ENCODE measurements at places on chromosomes 2 and 18.
A peak's percentile ranks its signal among the peaks of the same experiment; 100 is the strongest.

DNA sequence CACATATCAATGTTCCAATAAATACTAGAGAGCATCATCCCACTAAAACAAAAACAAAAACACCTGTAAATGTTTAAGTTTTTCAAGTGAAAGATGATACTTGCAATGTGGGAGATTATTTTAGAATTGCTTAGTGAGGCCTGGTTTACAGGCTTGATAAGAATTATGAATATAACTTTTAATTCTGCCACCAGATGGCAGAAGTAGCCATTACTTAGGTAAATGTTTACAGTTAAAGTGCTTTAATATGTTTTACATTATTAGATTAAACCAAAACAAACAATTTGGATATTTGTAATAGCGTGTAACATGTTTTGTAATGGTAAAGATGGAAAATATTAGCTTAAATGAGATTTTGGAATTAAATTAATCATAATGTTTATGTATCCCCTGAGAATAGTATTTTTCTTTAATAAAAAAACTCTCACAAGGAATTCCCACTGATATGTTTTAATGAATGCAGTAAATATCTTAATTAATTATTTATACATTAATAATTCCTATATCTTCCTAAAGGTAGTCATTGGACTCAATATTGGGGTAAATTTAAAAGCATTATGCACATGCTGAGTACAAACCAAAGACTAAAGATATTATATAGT is 522.0 kb downstream of the SPAG16 start:
- DNase-seq = no peak

DNA sequence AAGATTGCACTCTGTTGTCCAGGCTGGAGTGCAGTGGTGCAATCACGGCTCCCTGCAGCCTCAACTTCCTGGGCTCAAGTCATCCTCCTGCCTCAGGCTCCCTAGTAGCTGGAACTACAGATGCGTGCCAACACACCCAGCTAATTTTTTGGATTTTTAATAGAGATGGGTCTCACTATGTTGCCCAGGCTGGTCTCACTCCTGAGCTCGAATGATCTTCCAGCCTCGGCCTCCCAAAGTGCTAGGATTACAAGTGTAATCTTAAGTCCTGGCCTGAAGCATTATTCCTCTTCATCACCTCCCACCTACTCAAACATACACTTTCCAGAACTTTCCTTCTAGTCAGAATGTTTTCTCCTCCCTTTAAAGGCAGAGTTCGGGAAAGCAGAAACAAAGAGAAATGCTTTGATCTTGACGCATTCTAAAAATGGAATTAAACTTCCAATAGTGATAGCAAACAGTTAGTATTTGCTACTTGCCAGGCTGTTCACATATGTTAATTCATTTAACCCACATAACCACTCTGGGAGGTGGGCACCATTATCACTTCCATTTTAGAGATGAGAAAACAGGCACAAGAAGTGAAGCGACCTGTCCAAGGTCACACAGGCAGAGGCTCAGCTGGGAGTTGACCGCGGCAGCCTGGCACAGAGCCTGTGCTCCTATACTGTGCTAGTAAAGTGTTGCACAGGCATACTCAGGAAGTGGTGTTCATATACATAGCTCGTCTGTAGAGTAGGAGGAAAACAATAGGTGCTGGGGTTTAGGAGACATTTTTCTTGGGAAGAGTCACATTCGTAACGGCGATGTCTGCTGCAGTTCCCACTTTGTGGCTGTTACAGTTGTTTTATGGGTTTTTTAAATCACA is 24.6 kb downstream of the TEX44 start:
- DNase-seq = no peak

DNA sequence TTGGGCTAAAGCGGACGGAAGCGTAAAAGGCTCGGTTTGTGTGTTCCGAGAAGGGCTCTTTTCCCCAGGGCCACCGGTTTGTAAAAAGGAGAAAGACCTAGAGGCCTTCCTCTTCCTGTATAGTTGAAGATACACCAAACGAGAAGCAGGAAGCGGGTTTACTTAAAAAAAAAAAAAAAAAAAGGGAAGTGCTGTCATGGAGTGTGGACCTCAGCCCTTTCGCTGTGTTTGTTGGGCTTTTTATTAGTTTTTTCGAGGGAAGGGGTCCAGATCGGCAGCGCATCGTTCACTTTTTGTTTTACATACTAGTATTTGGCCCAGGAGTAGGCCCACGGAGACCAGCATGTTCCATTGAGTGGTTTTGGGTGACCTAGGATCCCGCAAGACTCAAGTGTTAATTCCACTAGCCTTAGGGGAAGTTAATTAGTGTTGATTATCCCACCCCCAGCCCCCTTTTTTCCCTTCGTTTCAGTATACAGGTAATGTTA is 676 bp downstream of the ACTR2 start:
- DNase-seq = no peak

- no peak for DNase-seq
These were observed 268.8 kb downstream of the ARHGAP15 start for GRCh38 chr2:143397884-143398614.

DNA sequence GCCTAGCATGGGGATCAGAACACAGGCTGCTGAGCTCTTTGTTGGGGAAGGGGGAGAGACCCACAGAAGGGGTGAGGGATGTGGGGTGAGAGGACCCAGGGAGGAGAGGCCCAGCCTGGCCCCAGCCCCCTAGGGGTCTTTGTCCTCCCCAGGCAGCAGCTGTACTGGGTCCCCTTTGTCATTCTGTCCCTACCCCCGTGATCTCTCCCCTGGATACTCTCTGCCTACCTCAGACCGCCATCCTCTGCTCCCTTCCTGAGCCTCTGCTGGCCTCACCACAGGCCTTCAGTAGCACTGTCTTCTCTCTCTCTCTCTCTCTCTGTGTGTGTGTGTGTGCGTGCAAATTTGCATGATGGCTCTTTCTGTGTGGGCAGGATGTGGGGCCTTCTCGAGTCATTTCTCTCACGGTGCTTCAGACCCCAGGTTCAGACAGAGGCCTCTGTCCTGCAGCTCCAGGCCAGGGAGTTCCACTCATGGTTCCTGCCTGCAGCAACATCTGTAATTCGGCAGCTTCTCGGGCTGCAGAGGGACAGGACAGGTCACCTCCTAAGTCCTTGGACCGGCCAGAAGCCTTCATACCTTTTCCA is 1.4 kb downstream of the PSD4 start:
- DNase-seq = no peak

- peak; percentile 85 for DNase-seq
These were observed 12.8 kb downstream of the PXDN start for GRCh38 chr2:1731447-1731962.

DNA sequence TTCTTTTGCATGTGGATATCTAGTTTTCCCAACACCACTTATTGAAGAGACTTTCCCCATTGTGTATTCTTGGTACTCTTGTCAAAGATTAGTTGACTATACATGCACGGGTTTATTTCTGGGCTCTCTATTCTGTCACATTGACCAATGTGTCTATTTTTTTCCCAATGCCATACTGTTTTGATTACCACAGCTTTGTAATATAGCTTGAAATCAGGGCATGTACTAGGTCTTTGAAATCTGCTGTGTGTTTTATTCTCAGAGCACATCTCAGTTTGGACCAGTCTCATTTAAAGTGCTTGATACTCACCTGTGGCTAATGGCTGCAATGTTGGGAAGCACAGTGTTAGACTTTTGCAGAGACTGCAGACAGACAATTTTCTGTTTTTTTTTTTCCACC is 32.8 kb upstream of the IL36G start:
- DNase-seq = no peak

DNA sequence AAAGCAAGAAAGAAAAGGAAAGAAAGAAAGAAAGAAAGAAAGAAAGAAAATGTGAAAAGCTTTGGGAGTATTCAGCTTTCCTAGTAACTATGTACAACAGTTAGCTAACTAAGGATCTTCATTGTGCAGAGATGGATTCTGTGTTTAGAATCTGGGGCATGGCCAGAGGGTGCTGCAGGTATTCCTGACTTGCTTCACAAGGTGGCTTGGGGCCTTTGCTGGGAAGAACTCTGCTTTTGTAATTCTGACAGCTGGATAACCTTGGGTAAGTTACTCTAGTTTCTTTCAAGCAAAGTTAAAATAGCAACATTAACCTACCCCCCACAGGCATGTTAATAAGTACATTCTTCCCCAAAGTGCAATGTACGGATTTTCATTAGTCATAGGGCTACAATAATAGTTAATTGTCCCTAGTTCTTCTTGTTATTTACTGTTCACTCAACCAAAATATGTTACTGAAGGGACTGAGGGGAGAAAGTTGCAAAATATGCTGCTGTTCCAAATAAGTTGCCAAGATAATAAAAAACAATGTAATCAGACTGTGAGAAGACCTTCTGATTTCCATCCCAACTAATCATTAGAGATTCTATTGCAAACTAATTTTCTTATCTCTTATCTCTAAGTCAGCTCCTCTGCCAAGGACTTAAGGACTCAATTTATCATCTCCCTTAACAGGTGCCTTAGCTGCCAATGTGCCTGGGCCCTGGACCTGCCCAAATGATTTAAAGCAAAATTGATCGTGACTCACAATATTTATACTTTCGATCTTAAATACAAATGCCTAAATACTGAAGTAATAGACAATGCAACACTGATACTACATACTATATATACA is 50.3 kb downstream of the SERPINB8 start:
- no peak for DNase-seq

Measured in SHP77 treated with DMSO at 0.1 percent for 48 hours (cell line).